ENCODE measurements at places on chromosomes 4 and X.

DNA sequence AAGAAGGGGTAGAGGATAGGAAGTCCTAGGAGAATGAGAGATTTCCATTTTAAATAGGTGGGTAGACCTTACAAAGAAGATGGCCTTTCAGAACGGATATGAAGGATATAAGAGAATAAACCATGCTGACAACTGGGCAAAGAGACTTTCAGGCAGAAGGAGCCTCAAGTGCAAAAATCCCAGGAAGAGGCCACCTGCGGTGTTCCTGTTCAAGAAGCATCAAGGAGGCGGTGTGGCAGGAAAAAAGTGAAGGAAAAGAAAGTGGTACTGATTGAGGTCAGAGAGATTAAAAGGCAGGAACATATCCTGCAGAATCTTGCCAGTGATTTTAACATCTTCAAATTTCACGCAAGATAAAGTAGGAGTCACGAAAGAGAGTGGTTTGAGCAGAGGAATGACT is 172.0 kb downstream of the FSTL5 start:
- DNase-seq: no peak

DNA sequence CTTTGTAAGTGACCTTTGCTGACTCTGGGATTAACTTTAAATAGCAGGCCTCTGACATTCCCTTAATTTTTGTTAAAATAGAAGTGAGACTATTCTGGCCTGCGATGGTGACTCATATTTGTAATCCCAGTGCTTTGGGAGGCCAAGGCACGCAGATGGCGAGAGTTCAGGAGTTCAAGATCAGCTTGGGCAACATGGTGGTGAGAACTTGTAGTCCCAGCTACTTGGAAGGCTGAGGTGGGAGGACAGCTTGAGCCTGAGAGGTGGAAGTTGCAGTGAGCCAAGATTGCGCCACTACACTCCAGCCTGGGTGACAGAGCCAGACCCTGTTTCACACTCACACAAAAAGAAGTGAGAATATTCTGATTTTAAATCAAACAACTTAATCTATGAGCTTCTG is 27.3 kb downstream of the ZNF330 start:
- DNase-seq: no peak

DNA sequence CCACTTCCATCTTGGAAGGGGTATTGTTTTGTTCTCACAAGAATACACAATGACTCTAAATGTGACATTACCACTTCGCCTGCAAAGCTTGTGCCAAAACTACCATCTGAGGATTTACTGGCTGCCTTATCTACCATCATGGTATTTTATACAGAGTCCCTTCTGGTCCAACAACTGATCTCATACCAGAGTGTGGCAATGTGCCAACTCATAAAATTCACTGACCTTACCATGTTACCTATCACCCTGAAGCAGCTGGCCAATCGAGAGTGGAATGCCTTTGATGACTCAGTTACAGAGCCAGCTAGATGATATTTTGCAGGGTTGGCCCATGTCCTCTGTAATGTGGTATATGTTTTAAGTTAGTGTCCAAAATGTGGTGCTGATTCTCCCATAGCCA is 3.8 kb upstream of the SERPINA7 start:
- DNase-seq: no peak

DNA sequence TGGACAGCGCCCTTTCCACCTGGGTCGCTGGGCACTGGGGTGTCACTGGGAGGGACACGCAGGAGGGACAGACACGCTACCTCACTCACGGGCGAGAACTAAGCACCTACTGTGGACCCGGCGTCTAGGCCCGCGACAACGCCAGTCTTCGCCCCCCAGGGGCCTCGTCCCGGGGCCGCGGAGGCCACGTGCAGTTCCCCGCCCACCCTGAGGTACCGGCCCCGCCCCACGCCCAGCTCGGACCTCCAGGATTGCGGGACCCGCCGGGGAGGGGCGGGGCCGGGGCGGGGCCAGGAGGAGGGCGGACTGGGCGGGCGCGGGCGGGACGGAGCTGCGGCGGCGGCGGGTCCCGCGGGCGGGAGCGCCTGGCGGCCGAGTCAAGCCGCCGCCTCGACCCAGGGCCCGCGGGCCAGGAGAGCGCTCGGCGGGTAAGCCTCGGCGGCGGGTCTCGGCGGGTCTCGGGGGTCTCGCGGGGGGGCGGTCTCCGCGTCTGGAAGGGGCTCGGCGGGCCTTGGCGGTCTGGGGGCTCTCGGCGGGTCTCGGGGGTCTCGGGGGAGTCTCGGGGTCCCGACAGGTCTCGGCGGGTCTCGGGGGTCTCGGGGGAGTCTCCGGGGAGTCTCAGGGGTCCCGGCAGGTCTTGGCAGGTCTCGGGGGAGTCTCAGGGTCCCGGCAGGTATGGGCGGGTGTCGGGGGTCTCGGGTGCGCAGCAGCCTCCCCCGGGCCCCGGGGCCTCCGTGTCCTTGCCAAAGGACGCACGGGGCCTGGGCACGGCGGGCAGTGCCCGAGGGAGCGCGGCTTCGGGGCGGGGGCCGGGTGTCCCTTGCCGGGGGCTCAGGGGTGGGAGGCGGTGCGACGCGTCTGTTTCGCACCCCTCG is at the start of gene SH3BP2:
SH3BP2 (plus strand) TSS at position 375 of the 875 bp plus-strand sequence. CDS start 27,533 bp downstream, outside the sequence.
- DNase-seq: peak; percentile 83
